ENCODE measurements at places on chromosomes 2 and 18. TPM values are rescaled to one million over a fixed set of nuclear protein-coding genes. Genes with fewer than 3 reads are reported as not detected.

The NYAP2 gene
- total RNA-seq, result not detected

The LYG2 gene
- total RNA-seq, result not detected

The AOX1 gene
- 17.3 TPM for total RNA-seq

The DOCK10 gene
- 3.6 TPM for total RNA-seq

The AFF3 gene
- total RNA-seq, result 17.8 TPM

- DNase-seq, result peak; percentile 35
These were observed 204.9 kb downstream of the PTGR3 start for GRCh38 chr18:75003764-75004690.

The POLR1A gene
- 20.5 TPM for total RNA-seq

- no peak for DNase-seq
These were observed 60.8 kb downstream of the NCKAP1 start for GRCh38 chr2:182977463-182977862.

- no peak for DNase-seq
These were observed 31.3 kb upstream of the BAZ2B start for GRCh38 chr2:159647667-159648066.

GRCh38 chr18:32443033-32443705 is 27.5 kb downstream of the GAREM1 start:
- DNase-seq, result no peak

The RNF144A gene
- total RNA-seq, result 5.9 TPM

DNA sequence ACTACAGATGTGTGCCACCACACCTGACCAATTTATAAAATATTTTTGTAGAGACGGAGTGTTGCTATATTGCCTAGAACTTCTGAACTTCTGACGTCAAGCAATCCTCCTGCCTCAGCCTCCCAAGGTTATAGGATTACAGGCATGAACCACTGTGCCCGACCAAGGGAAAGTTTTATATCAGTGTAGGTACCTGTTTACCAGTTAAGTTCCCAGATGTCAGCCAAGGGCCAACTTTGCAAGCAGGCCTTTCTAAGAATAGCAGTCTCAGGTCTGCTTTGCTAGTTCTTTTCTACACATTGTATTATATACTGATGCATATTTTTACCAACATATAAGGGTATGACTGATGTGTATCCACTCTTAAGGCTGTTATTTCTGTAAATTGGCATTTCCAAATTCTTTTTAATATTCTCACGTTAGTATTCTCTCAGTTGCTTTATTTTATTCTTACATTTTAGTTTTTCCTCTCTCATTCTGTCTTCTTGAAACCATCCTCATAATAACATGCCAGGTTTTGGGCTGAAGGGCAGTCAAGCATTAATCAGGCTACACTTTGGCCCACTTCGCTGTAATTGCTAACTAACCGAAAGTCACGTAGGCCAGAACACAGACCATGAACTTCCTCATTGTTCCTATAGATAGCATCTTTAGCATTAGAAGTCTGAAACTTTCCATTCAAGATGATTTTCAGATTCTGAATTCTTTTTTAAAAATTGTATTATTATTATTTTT is 25.0 kb upstream of the CXXC1 start:
- DNase-seq, result no peak

The SPR gene
- total RNA-seq, result 48.4 TPM

The ZBTB7C gene
- total RNA-seq, result 3.3 TPM

DNA sequence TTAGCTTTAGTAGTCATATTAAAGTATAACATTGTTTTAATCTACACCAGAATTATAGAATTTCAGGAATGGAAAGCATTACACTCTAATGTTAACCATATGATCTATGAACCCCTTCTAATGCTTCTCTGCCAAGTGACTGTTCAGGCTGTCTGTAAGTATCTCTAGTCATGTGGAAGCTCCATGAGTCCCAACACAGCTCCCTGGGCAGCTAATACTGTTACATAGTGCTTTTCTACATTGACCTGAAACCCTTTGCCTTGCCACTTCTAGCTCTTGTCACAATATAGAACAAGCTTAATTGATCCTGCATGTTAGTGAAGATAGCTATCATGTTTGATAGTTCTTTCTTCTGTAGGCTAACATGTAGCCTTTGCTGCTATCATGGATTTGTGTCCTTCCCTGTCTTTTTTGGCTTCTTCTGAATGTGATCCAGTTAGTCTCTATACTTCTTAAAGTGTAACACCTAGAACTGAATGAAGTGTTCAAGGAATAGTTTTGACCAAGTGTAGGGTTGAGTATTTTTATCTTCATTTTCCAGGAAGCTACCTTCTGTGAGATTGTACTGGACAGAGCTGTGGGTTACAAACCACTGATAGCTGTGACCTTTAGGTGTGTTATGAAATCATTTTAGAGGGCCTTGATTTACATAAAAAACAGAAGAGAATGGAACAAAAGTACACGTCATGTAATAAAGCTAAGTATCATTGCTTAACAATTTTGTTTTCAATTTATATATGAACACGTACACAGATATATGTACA is 23.7 kb downstream of the BABAM2 start:
- DNase-seq, result no peak

- DNase-seq, result no peak
These were observed 89.8 kb downstream of the PRPF40A start for GRCh38 chr2:152627351-152627957.

GRCh38 chr2:145692971-145693478 is 1173.1 kb upstream of the ZEB2 start:
- no peak for DNase-seq

DNA sequence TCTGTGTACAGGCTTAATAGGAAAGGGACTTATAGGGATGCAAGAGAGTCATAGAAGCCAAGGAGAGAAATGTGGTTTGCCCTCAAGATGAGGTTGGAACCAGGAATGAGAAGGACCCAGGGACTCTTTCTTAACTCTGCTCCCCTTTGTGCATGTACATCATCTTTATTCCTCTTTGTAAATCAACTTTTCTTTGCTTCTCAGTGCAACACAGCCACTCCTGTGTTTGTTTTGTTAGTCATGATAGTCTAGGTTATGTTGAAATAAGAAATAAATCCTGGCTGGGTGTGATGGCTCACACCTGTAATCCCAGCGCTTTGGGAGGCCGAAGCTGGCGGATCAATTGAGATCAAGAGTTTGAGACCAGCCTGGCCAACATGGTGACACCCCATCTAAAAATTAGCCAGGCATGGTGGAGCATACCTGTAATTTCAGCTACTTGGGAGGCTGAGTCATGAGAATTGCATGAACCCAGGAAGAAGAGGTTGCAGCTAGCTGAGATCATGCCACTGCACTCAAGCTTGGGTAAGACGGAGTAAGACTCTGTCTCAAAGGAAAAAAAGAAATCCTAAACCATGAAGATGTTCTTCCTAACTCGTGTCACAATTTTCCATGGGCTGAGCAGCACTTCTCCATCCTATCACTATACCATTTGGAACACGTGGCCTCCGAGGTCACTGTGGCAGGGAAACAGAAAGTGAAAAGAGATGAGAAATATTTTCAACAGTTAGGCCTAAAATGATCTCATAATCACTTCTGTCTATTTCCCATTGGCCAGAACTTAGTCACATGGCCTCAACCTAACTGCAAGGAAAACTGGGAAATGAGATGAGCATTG is 73.0 kb upstream of the TMEM17 start:
- DNase-seq, result no peak

Measured in right cardiac atrium (tissue), 5 donors.